Epithelial cell of proximal tubule (primary cell): ENCODE measurements at places on chromosomes 6 and 20. TPM values are rescaled to one million over a fixed set of nuclear protein-coding genes. Genes with fewer than 3 reads are reported as not detected.

DCBLD1 gene
- total RNA-seq, result 6.1 and 23.7 TPM in 2 replicates

TBCC gene
- 25.4 and 49.0 TPM in 2 replicates for total RNA-seq

ZC2HC1B gene
- not detected in 2 replicates for total RNA-seq

CDSN gene
- total RNA-seq, result not detected in 2 replicates

LPA gene
- not detected in 2 replicates for total RNA-seq

LY6G5C gene
- 0.94 and 1.1 TPM in 2 replicates for total RNA-seq

UBE2V1 gene
- total RNA-seq, result 109 and 112 TPM in 2 replicates

PROKR2 gene
- total RNA-seq, result not detected in 2 replicates

TRIM15 gene
- total RNA-seq, result not detected in 2 replicates

GJA1 gene
- total RNA-seq, result 165 and 170 TPM in 2 replicates

C20orf202 gene
- total RNA-seq, result not detected in 2 replicates

DNA sequence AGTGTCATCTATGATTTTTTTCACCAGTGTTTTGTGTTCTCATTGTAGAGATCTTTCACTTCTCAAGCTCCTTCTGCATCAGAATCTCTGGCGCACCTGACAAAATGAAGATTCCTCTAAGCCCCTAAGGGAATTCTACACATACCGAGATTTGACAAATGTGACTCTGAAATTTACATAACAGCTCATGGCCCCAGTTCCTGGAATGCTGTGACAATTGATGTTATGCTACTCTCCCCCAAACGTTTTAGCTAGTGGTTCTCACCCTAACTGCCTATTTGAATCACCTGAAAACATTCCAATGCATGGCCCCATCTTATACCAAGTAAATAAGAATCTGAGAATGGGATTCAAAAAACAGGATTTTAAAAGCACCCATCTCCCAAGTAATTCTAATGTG lies 162.1 kb upstream of the FKBP1C start:
- DNase-seq, result no peak

DNA sequence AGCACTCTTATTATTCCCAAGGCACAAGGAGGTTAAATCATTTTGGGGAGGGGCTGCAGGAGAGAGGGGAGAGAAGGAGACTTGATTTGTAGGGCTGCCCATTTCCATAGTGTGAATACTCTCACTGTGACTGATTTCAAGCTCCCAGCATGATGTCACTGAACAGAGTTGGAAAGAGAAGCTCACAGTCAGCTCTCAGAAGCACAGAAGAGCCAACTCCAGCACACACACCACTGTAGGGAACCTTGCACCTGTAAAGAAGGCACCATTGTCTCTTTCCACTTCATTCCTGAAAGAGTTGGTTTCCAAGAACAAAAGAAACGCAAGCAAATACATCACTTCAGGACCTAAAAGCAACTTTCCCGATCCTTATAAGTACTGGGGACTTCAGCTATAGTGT lies 12.7 kb upstream of the STK35 start:
- no peak for DNase-seq

- DNase-seq, result no peak
Observed at GRCh38 chr20:56249244-56249955, 868 bp downstream of the MC3R start.

- DNase-seq, result peak; percentile 20
Observed at GRCh38 chr6:107108201-107108890, 7.0 kb downstream of the BEND3 start.

- no peak for DNase-seq
Observed at GRCh38 chr6:74404366-74404765, 708.4 kb downstream of the CD109 start.

- DNase-seq, result no peak
Observed at GRCh38 chr20:54608039-54608745, 132.8 kb downstream of the DOK5 start.

DNA sequence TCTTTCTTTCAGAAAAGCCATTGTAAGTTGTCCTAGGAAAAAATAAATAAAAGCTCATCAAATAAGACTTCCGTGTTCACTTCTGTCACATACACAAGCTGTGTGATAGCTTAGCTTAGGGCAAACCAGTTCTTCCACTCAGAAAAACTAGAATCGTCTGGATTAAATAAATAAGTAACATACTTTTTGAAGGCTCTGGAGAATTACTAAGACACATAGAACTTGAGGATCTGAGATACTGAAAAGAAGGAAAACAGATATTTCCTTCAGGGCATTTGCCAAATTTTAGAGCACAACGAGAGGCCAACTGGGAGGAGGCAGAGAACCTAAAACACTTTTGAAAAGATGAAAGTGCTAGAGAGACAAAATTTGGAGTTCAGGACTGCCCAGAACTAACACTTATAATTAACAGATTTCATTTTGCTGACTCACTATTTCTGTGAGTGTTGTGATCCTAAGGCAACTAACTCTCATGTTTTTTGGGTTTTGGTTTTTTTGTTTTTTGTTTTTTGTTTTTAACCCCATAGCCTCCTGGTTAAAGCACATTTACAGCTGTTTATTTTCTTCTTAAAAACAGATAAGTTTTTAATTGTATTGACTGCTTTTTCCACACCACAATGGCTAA lies 38.7 kb upstream of the THEMIS start:
- DNase-seq, result no peak

DNA sequence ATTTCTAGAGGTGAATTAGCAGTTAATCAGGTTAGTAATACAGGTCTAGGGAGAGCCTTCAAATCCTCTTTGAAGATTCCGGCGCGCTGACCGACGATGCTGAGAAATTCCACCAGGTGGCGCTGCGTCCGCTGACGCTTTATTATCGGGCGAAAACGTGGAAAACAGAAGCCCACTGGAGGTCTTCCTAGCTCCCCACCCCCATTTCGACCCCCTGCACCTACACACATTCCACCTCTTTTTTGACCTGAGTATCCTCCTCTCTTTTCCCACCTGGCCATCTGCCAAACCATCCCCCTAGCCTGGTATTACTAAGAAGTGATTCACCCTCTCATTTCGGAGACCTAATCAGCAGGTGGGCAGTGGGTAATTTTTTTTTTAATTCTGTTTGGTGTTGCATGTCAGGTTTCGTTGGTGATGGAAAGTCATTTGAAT lies 65.4 kb upstream of the RIN2 start:
- no peak for DNase-seq

- no peak for DNase-seq
Observed at GRCh38 chr6:115885636-115886366, 174.9 kb downstream of the FRK start.

- no peak for DNase-seq
Observed at GRCh38 chr20:45036044-45036755, 64.7 kb downstream of the KCNS1 start.

GRCh38 chr6:43984442-43985321 lies 142.6 kb downstream of the MRPL14 start:
- DNase-seq, result no peak

DNA sequence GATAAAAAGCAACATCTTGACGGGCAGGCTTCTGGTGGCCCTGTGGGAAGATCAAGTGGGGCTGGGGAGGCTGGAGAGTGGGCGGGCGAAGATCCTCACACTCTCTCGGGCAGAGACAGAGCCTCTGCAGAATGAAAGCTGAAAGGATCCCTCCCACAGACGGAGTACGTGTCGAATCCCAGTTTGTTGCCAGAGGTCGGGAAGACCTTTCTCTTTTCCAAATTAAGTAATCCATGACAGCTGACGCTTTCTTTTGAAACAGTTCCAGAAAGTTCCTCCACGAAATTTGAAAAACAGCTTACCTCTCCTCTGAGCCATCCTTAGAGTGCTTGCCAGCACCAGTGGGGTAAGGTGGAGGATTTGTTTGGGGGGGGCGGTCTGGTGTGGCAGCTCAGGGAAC lies 155.6 kb upstream of the SMLR1 start:
- DNase-seq, result no peak

- DNase-seq, result no peak
Observed at GRCh38 chr6:13787137-13787536, 27.2 kb downstream of the MCUR1 start.

DNA sequence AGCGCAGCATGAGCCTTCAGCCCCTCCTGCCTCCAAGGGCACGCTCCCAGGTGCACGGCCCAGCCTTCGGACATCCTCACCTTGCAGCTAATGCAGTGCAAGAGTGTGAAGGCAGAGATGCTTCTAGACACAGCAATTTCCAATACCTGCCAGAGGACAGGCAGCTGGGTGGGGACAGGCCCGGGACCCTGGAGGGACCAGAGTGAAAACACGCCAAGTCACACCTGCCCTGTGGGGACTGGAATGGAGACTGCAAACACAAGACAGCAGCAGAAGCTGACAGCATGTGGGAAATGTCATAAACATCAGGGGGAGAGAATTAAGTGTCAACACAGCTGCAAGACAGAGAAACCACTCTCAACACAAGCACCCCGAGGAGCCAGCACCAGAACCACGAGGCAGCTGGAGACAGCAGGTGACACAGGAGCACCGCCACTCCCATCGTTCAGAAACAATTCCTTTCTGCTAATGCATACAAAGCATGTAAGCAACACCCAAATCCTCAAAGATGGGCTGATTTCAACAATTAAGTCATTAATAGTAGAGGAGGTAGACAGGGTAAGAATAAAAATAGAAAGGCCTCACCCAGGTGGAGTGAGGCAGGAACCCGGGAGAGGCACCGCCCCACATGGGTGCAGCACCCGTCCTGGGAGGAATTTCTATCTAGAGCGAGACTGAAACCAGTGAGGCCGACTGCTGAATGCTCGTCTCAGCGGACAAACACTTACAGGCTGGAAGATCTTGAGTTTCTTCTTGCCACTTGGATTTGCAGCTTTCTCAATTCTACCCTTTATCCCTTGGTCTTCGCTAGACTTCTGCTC lies 17.1 kb downstream of the DIDO1 start:
- no peak for DNase-seq

DNA sequence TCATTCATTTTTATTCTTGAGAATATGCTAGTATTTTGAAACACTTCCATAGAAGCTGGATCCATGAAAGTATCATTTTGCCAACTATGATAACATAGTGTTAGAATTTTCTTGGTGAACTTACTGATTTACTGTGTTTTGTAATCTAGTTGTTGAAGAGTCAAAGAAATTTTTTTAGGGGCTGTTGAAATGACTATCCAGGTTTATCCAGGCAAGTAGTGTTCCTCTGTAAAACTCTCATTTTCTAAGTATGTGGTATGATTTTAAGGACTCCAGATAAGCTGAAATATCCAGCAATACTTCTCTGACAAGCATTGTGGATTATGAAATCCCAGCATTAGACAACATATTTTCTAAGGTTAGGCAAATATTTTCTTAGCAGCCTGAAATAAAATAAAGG lies 95.9 kb downstream of the GRIK2 start:
- DNase-seq, result no peak

GRCh38 chr6:157966589-157966977 lies 15.1 kb upstream of the SYNJ2 start:
- DNase-seq, result no peak
